ENCODE measurements at places on chromosomes 12 and 14.

DNA sequence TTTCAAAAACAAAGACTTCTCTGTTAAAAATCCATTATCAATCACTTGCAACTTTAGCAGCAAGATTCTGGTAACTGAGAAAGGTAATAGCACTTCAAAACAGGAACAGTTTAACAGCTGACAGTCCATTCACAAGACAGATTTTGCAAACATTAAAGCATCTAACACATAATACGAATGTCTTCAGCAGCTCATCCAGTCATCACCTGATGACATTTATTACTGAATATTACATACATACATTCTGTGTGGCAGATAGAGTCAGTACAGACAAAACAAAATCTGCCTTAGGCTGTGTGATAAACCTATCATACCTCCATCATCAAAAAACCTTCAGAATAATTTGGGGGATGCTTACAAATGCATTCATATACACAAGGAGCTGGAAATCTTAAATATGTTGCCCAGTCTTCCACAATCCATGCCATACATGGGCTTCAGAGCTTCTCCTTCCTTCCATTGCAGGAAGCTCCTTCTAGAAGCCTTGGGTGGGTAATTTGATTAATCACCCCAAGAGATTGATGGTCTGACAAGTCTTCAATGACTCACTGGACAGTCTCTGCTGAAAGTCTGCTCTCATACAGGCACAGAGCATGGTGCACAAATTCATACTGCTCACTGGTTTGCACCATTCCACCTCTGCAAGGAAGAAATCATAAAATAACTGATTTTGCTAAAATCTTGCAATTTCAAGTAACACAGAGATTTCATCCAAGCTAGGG is 1.6 kb upstream of the PTPRB start:
- no peak for DNase-seq

DNA sequence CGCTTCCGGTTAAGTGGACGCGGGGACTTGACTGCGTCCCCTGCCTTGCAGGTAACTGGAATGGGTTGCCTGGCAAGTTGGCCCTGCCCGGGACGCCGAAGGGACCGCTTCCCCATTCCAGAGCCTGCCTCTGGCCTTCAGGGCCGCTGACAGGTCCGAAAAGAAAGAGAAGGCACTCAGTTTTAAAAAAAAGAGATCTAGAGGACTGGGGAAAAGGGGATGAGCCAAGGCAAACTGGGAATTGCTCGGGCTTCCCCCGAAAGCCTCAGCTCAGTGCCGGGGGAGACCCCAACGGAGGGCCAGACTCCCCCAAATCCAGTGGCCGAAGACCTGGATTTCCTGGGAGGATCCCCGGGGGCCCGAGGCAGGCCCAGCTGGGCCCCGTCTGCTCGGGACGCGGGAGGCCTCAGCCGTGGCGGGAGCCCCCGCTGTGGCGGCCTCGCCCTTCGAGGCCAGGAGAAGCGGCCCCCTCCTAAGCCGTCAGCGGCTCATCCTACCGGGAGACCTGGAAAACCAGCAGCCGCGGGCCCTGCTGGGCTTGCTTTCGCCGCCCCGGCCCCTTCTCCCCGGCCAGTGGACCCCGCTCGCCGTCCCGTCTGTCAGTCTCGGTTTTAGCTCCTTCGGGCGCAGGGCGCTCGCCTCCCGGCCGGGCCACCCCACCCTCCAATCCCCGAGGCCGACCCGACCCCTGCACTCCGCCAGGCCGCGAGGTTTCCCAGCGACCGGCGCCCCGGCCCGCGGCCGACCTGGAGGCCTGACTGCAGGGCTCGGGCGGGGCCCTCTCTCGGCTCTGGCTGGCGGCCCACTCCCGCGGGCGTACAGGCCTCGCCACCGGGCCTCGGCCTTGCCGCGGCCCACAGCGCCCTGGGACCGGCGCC is 12.5 kb downstream of the OTX2 start:
- no peak for DNase-seq

DNA sequence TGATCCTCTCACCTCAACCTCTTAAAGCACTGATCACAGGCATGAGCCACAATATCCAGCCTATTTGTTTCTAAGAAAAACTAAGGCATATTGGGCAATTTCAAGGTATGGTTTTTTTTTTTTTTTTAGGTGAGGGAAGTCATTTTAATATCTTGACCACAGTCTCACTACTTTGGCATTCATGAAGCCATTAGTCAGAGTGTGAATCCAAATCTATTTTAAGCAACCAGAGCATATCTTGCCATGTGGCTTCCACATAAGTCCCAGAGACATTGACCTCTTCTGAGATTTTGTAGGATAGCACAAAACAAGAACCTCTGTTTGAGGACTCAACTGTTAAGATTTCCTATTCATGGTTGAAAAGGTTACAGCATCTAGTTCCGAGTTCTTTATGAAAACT is 130.3 kb upstream of the RBM19 start:
- no peak for DNase-seq

DNA sequence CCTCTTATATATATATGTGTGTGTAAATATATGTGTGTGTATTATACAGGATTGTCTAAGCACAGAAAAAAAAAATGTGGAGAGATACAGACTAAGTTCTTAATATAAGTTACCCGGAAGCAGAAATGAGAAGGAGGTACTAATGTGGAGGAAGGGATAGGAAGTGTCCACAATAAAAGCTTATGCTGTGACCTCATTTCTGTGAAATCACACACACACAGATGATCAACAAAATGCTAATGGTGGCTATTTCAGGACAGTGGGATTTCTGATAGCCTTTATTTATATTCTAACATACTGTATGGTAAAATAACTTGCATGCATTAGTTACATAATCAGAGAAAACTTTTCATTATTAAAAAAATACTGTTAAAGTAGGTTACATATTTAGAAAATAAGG is 8.5 kb upstream of the RAD51AP1 start:
- no peak for DNase-seq

GRCh38 chr12:89742337-89743022 is 33.8 kb upstream of the ATP2B1 start:
- DNase-seq = no peak

DNA sequence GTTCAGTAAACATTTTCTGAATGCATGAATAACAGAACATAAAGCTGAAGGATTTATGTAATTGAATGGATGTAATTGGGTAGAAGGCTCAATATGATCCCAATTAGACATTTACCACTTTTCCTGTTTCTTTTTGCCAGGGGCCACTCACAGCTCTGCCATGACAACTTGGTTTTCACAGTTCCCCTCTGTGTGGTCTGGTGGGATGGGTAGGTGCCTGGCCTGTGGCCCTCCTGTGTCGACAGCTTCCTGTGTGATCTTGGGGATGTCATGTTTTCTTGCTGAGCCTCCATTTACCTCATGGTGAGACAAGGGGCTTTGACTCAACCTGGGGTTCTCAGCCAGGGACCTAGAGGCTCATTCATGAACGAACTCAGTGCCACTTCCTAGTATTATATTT is 12.6 kb upstream of the SERPINA10 start:
- DNase-seq = no peak

DNA sequence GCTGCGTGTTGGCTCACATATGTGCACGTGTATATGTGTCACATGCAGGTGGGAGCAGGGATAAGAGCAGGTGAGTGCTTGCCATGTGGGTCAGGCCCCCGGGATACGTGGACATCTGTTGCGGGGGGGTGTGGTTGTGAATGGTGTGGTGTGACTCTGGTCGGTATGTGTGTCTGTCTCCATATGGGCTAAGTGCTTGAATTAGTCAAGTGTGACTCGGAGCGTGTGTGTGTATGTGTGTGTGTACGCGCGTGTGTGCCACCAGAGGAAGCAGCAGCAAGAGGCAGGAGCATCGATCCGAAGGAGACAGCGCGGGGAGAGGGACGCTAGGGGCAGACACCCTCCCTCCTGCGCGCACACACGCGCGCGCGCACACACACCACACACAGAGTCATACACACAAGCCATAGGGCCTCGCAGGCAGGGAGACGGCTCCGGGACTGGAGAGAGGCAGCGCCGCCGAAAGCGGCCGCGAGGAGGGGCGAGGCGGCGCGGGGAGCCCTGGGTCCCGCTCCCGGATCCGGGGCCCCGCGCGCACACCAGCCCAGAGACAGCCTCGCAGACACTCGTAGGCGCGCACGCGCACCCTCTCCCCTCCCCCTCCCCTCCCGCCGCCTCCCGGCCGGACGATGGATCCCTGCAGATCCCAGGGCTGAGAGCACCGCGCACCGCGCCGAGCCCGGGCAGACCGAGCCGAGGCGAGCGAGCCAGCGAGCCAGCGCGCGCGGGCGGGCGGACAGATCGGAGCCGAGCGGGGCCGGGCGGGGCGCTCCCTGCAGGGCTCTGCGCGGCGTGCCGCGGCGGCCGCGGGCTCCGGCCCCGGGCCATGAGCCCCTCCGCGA is at the start of gene ASIC1:
Gene ASIC1, plus strand, starts transcription at position 597 of the 842 bp plus-strand sequence. CDS start 1,171 bp downstream, outside the sequence.
- no peak for DNase-seq

All from activated T-helper 1 cell treated with anti-CD3 and anti-CD28 coated beads, Interleukin-2, amount 50 U/mL, for 16 hours (primary cell).